ENCODE measurements at places on chromosomes 4 and X.

- no peak for DNase-seq
These were observed 61.4 kb upstream of the PGK1 start for GRCh38 chrX:78042601-78043000.

DNA sequence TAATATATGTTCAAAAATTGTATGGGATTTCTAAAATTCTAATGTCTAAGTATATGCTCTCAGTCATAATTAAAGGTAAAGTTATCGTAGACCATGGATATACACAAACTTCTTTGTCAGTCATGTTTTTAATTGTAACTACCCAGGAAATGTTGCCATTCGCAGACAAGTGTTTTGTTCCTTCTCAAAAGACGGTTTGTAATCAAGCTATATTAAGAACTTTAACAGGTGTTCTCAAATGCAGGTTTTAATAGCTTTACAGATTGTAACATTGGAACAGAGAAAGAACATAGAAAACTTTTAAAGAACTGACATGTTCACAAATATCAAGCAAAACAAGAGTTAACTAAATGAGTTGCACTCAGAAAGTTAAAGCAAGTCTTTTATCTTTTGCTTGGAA, 58.9 kb downstream of the KDM5C start:
- no peak for DNase-seq

GRCh38 chrX:113529426-113530013, 688.9 kb upstream of the AMOT start:
- DNase-seq = no peak

DNA sequence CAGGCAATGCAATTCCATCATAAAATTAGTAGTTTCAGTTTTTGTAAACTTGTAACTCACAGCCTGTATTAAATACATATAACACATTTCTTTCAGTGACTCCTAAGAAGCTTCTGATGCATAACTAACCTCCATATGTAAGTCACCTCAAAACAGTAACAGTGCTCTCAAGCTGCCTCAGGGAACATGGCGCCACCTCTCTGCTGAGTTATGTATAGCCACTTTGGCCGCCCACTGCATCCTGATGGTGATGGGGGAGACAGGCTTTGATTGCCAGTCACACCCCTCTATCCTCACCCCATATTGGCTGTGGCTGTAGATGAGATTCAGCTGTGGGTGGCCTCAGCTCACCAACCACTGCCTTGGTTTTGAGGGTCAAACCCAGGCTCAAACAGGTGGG, 54.3 kb downstream of the LRBA start:
- peak; percentile 46 for DNase-seq

DNA sequence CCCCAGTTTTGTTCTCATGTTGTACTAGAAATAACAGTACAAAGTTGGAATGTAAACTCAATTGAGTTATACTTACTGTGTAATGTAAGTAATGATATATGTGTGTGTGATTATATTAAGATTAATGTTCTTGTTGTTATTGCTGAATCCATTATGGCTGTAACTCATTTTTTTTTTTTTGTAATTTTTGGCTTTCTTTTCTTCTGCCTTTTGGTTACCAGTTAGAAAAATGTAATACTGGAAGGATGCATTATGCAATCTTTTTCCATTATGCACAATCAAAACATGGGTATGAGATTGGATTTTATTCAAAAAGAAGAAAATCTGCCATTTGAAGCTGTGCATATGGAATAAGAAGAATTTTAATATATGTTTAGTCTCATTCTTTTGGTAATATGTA, 34.0 kb downstream of the BANK1 start:
- DNase-seq = no peak

DNA sequence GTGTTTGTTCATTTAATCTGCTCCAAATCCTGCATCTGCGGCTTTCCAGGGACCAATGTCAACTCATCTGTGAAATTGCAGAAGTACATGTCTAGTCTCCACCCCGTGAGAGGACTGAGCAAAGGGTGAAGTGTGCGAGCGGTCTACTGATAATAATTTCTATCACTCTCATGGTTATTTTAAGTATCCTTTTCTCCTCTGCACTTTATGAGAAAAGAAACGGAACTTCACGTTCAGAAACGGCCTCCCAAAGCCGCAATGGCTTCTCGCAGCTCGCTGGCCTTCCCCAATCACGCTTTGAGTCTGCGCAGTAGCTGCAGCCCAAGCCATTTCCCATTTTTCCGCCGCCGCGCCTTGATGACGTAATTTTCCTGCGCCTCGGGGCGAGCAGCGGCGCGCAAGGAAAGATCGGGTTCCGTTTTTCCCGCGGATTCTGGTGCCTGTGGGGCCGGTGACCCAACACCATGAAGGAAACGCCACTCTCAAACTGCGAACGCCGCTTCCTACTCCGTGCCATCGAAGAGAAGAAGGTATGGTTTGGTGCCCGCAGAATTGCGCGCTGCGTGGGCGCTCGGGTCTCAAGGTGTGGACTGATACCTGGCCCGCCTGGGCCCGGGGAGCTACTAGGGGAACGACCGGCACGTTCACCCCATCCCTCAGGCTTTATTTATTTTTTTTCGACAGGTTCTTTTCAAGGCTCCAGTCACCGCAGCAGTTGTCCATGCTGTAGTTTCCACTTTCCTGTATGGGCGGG, at the start of gene EXOSC9:
Gene EXOSC9, plus strand, starts transcription at position 363 of the 754 bp plus-strand sequence. Its CDS starts 102 bp downstream, at position 465.
- peak; percentile 93 for DNase-seq

- DNase-seq = no peak
These were observed 25.5 kb downstream of the MMAA start for GRCh38 chr4:145644699-145645098.

- DNase-seq = no peak
These were observed 389.7 kb upstream of the NR3C2 start for GRCh38 chr4:148831945-148832344.

DNA sequence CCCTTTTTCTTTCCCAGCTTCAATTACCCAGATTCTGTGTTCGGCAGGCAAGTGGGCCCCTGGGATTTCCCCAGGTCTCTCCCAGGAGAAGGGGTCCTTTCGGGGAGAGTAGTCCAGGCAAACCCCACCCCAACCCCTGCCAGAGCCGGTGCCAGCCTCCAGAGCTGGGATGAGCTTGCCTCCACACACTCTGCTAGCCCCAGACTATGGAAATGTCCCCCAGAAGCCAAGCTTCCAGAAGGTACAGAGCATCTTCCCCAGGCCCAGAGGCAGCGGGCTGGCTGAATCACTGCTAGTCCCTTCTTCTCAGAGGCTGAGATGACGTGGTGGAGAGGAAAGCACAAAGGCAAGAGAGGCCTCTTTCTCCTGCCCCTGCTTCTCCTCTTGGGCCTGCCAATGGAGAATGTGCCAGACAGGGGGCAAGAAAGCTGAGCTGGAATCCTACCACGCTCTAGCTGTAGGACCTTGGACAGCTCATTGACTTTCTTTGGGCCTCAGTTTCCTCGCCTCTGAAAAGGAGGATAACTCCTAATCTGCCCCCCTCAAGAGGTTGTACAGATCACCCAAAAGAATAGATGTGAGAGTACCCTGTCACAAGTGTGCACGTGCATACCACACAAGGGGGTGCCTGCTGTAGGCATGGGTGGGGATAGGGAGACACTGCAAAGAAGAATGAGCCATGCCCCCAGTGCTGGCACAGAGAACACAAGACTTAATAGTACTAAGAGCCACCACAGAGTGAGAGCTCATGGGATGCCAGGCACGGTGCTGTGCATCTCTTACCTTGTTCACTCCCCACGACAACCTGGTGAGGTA, 2.1 kb downstream of the SASH3 start:
- peak; percentile 53 for DNase-seq

GRCh38 chr4:148076964-148077363, 345.1 kb downstream of the ARHGAP10 start:
- DNase-seq = no peak

- no peak for DNase-seq
These were observed 117.1 kb downstream of the SPANXA1 start for GRCh38 chrX:141467442-141467841.

DNA sequence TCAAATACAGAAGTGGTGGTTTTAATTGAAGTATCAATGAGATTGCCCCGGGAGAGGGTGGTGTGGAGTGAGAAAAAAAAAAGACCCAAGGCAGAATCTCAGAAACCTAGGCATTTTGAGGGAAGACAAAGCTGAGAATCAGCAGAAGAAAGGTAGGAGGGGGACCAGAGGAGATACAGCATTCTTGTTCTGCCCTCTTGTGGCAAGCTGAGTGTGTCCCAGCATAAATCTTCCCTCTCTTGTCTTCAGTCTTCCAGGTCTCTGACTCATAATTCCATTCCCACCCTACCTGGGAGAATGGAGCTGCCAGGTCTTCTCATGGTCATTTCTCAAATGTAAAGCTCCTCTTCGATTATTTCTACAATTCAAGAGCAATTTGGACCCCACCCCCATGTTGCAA, 32.7 kb upstream of the MAGED1 start:
- no peak for DNase-seq

- DNase-seq = no peak
These were observed 83.6 kb downstream of the MID1 start for GRCh38 chrX:10536744-10537143.

GRCh38 chr4:71732706-71733105, 51.2 kb downstream of the GC start:
- DNase-seq = no peak

- no peak for DNase-seq
These were observed 143.4 kb downstream of the PTCHD1 start for GRCh38 chrX:23478056-23478455.

- DNase-seq = peak; percentile 25
These were observed 31.6 kb downstream of the TKTL1 start for GRCh38 chrX:154327038-154327820.

GRCh38 chrX:101931488-101932248, at the start of gene ZMAT1:
ZMAT1 (minus strand) TSS chrX:101932027; CDS start chrX:101932008, 19 bp downstream.
- peak; percentile 93 for DNase-seq

DNA sequence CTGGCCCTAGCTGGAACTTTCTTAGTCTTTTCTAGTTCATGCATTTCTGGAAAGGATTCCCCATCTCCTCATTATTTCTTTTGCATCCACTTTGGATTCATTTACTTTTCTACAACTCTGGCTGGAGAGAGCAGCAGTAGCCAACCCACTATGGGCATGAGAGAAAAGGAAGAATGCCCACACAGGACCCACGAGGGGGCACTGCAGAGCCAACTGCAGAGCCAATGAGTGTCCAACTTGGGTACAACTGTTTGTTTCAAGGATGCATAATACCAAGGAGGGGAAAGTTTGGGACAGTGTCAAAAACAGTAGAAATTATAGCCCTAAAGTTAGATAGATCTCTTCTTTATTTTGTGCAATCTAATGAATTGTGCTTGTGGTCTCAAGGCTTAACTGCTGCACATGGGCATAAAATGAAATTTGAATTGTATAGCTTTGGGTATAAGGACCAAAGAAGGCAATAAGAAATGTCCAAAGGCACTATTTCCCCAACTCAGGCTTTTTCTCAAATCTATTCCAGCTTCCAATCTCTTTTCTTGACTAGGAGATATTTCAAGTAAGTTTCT, 230.6 kb downstream of the NSUN7 start:
- DNase-seq = no peak

DNA sequence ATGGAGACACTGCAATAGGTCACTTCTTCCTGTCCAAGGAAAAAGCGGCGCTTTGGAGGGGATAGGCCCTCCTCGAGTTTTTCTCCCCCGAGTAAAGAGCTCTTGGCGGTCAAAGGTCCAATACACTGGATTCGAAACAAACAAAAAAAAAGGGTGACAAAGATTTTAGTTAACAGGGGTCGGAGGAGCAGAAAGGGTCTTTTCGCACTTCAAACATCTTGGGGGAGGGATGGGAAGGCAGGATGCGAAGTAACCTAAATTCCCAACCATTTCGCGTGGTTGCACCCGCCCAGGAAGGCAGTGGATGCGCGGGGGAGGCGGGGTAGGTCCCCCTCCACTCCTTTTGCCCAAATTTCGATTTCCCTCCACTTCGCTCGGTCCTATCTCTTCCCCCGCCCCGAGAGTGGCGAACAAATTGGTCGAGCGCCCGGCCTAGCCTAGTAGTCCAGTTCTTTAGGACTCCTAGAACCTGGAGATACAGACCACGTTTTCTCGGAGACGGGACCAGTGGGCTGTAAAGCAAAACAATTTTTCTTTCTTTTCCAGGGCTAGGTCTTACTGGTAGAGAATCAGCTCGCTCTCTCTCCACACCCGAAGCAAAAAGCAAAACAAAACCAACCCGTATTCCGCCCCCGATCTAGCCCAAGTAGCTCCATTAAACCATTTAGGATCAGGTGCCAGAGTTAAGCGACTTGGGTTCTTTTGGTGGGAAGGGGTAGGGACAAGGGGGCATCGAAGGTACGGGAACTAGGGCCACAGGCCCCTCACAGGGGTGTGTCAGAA, 2.0 kb upstream of the STAG2 start:
- peak; percentile 16 for DNase-seq

DNA sequence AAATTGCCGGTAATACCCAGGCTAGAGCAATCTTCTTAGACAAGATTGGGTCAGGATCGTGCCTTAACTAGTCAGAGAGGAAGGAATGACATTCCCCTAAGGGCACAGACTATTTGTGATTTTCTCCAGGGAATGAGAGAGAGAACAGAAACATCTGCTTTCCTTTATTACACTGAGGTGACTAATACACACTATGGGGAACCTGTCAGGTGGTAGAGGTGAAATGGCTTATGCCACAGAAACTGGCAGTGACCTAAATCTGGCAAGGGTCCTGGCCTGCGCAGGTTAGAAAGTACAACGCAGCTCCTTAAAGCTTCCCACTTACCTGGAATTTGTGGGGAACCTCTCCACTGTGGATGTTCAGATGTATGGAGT, 16.6 kb upstream of the HPGD start:
- no peak for DNase-seq

DNA sequence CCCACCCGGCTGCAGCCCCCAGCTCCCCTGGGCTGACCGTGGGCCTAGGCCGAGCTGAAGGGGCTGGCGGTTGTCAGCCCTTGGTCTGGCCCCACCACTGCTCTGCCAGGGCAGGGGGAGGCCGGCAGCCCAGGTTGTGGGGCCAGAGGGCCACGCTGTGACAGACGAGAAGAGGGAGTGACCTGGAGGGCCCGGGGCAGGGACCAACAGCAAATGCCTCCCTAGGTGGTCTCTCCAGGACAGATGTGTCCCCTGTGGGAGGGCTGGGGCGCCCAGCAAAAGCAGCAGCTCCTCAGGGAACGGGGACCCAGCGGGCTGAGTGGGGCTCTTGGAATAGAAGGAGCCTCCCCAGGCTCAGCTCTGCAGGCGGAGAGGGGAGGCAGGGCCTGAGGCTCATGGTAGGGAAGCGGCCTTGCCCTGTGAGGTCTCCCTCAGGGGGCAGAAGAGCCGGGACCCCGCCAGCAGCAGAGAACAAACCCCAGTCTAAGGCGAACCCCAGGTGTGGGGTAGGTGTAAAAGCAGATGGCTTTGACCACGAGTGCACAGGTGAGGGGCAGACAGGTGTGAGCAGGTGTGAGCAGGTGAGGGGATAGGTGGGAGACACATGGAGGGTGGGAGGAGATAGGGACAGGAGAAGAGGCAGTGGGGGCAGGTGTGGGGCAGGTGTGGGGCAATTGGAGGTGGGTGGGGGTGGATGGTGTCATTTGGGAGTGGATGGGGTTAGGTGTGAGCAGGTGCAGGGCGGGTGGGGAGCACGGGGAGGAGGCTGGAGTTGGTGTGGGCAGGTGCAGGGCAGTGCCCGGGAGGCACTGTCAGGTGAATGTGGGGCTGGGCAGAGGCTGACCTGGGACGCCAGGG, 34.1 kb upstream of the SPON2 start:
- no peak for DNase-seq

- no peak for DNase-seq
These were observed 159.3 kb downstream of the PTCHD1 start for GRCh38 chrX:23493941-23494374.
